A673 (cell line): ENCODE measurements at places on chromosomes 1 and 21. TPM values are rescaled to one million over a fixed set of nuclear protein-coding genes. Genes with fewer than 3 reads are reported as not detected.
A peak's percentile ranks its signal among the peaks of the same experiment; 100 is the strongest.

HOOK1 gene
- 272 and 293 TPM in 2 replicates for total RNA-seq

DTL gene
- total RNA-seq = 78.4 and 84.3 TPM in 2 replicates

MIA3 gene
- 56.3 and 62.4 TPM in 2 replicates for total RNA-seq

MUTYH gene
- total RNA-seq = 26.7 and 26.8 TPM in 2 replicates

L1TD1 gene
- total RNA-seq = not detected in 2 replicates

DNM3 gene
- total RNA-seq = 0.71 and 0.94 TPM in 2 replicates

ADORA1 gene
- 0.74 and 1.2 TPM in 2 replicates for total RNA-seq

AMPD1 gene
- total RNA-seq = 0.19 and 0.37 TPM in 2 replicates

FAM167B gene
- total RNA-seq = 0.35 TPM in 1 of 2 replicates, not detected in the other

SGIP1 gene
- 1.4 and 1.6 TPM in 2 replicates for total RNA-seq

ACTA1 gene
- total RNA-seq = not detected in 2 replicates

ADGRL4 gene
- not detected in 2 replicates for total RNA-seq

- DNase-seq = no peak
Observed at GRCh38 chr1:210362526-210362925, 33.8 kb downstream of the HHAT start.

DNA sequence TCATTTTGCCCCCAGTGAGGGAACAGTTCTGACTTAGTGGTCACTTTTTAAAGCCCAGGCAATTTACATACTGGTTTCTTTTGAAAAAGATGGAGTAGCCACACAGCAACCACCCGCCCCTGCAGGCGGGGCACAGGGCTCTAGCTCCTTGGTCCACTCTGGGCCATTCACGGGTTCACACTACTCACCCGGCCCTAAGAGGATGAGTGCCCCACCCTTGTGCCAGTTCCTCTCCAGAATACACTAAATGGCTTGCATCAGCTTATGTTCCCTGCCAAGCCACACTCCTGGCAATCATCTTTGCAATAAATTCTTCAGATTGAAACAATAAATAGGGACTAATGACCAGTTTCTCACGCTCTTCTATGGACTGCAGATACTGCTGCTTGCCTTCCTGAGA is 15.7 kb upstream of the ATP13A2 start:
- DNase-seq = no peak

DNA sequence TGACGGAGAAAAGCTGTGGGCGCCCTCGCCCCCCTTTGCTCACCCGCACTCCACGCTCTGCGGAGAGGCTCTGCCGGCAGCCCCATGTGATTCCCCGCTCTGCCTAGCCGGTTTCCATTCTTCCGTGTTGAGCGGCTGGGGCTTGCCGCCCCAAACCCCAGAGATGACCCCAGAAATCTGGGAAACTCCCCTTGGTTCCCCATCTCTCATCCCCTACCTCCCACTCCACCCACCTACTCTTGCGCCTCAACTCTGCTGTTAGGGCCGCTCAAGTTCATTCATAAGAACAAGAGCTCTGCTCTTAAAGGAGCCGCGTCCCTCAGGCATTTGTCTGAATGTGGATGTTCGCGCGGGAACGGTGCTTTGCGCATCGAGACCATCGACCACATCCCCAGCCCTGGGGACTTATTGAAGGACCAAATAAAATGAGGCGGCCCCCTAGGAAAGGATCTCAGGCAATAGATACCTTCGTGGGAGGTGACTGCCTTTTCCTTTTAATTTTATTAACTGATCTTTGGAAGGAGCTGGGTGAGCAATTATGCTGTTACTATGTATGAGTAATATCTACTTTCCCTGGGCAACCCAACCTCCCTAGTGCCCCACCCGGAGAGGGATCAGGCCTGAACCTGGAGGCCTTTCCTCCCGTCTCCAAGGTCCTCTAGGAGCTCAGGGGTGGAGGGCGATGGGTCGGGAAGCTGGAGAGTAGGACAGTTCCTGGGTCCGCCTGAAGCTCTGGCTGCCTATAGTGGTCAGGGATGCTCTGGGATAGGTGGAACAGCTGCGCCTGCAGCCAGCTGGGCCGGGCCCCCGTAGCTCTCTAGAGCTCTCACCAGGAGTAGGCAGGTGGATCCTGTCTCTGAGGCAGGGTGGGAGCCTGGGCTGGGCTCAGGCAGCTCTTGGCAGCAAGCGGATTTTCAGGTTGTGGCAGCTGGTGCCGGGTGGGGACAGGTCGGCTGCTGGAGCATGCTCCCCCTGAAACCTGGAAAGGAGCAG is 898 bp downstream of the MFSD2A start:
- DNase-seq = peak; percentile 69

DNA sequence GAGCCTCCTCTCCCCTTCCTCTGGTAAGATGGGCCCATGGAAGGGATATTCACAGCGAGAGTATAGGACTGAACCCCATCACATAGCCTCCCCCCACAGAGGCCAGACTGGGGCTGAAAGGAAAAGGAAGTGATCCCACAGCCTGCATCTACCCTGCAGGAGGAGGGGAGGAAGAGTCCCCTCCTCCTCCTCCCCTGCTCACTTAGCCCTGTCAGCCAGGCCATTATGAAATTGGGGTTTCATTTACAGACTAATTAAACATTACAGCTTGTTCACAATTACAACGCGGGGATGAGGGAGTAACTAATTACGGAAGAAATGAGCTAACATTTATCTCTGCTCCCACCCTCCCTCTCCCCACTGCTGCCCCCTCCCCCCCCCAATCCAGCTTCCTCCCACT is 25.4 kb downstream of the DMAP1 start:
- no peak for DNase-seq

DNA sequence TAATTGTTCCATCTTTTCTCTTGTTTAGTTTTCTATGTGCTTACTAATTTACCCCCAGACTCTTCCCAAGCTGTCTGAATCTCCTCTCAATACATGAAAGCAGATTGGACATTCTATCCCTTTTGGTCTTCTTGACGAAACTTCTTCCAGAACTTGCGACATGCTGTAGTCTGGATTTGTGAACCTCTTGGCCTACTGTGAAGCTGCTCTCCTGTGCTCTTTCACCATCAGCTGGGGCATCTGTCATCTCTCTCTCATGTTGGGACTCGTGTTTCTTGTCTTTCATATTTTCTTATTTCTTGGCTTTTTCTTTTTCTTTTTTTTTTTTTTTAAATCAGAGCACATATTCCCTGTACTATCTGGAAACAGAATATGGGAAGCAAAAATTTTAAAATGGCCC is 6.8 kb downstream of the CPT2 start:
- DNase-seq = no peak

- DNase-seq = no peak
Observed at GRCh38 chr1:14969006-14969405, 184.5 kb upstream of the TMEM51 start.

- no peak for DNase-seq
Observed at GRCh38 chr1:180247061-180247460, 17.0 kb downstream of the LHX4 start.

DNA sequence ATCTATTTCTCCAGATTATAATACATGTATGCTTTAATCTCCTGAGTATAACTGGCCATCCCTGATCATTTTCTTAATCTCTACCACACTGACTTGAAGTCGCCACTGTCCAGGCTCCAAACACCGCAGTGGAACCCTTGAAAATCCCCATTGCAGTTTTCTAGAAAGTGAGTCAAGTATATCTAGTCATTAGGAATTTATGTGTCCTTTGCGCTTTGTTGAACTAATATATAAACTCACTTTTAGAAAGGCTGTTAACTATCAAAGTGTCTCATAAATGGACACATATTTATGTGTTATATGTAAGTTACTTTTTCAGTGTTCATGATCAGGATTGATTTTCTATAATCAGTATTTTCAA is 211.5 kb downstream of the PATJ start:
- DNase-seq = no peak

DNA sequence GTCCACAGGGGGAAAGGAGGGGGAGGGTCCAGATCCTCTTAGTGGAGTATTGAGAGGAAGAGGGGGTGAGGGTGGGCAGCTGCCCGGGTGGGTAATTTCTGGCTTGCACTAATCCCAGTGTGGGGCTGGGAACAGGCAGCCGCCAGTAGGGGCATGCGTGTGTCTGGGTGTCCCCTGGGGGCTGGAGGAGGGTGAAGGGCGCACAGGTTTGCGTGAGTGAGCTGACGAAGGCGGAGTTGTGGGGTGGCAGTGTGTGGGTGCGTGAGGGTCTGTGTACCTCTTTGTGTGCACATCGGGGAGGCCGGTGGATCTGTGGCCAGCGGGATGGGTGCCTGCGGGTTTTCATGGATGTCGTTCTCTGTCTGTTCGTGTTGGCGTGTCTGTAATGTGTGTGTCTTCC is 97.3 kb downstream of the PAX7 start:
- DNase-seq = no peak

- no peak for DNase-seq
Observed at GRCh38 chr1:108201687-108202086, 1.5 kb upstream of the SLC25A24 start.

DNA sequence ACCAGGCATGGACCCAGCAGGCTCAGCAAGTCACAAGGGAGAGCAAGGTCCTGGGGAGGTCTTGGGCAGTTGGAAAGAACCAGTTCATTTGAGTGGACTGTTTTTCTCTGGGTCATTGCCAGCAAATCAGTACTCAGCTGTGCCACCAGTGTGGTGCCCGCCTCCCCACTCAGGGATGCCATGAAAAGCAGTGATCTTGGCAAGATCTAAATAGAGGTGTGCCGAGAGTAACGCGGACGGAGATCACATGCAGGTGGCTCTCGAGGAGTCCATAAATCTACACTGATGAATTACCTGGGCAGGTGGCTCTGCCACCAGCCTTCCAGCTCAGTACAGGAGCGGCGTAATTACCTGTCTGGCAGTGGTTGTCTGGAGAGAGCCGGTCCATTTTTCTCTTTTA is 642.2 kb downstream of the PTPRU start:
- DNase-seq = no peak

GRCh38 chr1:67653304-67653703 is 31.7 kb upstream of the GADD45A start:
- no peak for DNase-seq

DNA sequence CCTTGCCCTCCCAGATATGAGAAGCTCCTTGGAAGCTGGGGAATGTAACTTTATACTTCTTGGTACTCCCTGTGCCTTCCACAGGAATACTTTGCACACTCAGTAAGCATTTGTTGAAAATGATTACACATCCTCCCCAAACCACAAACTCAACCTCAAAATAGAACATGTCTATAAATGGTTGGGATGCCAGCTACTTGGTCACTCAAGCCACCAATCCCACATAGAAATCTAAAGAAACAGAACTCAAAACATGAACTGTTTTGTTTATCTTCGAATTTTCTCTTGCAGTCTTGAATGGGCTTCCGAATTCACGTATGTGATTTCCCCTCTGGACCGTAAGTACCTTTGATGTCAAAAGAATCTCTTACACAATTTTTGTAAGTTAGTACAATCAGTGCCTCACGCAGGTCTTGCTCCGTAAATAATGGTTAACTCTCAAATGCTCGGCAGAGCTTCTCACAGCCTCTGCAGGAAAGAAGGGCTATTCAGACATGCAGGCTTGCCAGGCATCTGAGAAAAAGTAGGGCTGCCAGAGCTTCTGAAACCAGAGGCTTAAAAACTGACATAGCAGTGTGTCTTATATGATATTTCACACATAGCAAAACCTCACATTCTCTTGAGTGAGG is 26.9 kb downstream of the SORT1 start:
- no peak for DNase-seq

- no peak for DNase-seq
Observed at GRCh38 chr1:213066363-213066762, 15.3 kb downstream of the RPS6KC1 start.

DNA sequence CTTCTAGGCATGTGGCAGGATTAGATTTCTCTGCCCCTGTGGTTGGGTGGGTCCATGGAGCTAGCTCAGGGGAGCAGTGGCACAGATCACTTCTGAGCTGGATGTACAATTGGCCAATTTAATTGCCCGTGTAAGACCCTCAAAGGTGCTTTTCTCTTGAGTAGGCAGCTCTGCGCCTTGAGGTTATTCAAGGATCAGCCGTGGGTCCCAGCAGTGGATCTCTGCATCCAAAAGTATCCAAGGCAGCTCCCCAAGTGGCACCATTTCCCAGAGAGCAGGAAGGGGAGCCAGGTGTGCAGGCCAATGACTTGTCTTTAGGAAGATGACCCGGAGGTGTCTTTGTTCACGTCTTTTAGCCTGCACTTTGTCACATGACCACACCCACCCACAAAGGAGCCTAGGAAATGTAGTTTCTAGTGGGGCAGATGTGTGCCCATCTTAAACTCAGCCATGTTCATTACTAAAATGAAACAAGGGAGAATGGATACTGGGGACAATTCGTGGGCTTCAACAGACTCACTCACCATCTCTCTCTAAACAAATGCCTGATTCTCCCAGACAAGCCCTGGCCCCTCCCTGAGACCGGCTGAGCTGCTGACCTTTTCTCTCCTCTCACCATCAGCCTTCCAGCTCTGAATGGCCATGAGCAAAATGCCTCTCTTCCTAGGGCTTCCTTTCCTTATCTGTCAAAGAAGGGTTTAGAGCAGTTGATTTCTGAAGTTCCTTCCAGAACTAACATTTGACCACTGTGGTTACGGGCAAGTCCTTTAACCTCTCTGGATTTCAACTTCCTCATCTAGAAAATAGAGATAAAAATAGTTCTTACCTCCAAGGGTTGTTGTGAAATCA is 41.4 kb upstream of the TENT5C start:
- DNase-seq = no peak

DNA sequence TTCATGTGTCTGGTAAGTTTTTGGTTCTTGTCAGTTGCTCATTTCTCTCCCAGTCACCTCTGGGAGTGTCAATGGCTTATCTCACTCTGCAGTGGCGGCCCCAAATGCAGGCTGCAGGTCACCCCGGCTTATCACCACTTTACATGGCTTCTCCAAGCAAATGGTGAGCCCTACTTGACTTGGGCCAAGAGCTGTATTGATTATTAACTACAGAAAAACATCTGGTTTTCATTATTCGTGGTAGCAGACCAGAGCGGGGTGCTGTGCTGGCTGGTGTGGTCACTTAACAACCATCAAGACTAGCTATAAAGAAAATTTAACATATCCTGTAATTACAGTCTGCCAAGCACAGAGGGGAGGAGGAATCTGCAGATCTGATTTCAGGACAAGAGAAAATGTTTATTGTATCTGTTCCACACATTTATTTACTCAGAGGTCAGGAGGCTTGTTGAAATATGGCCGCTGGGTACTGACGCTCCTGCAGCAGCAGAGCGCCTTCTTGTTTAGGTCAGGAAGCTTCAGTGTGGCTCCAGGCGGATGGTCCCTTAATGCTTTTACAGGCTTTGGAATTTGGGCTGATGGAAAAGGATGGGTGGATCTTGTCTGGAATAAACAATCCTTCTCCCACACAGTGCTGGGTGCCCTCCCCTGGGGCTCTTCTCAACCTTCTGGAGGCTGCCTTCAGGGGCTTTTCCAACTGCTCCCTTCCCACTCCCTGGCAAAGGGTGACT is 87.8 kb downstream of the HLX start:
- DNase-seq = no peak

DNA sequence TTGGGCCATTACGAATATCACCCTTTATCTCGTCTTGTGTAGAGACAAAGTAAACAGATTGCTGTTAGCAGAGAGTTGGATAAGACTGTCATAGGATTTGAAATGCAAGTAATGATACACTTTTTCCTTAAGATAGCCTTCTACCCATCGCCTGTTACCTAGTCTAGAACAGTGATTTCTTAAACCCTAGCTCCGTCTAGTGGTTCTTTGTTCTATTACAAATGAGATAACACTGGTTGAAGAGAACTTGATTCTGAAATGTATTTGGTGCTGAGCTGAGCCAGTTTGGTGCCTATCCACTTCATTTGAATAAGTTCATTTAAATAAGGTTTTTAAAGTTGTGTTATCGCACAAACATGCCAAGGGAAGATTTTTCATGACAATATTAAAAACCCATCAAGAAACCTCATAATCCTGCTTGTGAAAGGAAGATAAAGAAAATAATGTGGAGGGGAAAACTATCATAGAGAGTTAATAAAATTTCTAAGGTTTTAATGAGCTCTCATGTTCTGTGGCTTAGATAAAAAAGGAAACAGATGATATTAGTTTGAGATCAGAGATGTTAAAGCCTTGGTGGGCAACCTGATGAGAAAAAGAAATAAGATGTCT is 1.5 kb upstream of the KCNH1 start:
- DNase-seq = peak; percentile 70

GRCh38 chr1:85544689-85545215 is 35.8 kb upstream of the CCN1 start:
- DNase-seq = no peak
